Left lung (tissue), 14 donors: ENCODE measurements at places on chromosomes 11 and 22. TPM values are rescaled to one million over a fixed set of nuclear protein-coding genes. Genes with fewer than 3 reads are reported as not detected.

Gene BIK
- polyA plus RNA-seq = 1.4 TPM

DNA sequence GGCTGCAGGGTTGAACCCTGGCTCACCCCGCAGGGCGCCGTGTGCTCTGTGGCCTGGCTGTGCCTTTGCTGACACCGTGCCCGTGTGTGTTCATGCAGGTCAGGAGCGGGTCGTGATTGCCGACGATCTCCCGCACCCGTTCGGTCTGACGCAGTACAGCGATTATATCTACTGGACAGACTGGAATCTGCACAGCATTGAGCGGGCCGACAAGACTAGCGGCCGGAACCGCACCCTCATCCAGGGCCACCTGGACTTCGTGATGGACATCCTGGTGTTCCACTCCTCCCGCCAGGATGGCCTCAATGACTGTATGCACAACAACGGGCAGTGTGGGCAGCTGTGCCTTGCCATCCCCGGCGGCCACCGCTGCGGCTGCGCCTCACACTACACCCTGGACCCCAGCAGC, 47.0 kb upstream of the PPP6R3 start:
- no peak for DNase-seq

DNA sequence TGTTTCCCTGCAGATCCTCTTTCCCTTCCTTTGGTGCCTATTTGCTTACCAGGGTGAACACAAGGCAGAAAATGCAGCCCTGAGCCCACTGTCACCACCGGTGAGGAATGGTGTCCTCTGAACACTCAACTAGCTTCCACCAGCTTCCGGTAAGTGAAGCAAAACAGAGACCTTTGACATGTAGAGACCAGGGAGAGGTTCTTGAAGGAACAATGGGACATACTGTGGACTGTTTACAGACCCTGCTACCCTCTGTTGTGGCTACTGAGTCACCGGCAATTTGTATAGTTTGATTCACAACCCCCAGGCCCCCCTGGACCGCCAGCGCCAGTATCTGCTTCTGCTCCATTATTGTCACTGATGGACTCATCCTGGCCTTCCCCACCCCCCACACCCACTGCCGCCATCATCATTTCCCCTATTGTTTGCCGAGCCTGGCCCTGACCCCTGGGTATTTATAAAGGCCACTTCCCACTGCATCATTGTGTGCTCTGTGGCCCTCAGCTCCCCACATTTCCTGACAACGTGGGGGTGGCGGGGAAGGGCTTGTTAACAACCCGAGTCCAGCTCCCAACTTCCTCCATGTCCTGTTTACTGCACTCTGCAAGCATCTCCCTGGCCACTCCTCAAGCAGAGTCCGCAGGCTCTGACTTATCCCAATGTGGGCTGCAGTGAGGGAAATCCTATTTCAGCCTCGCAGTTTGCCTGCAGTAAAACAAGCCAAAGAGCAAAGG, 252.9 kb downstream of the ETS1 start:
- peak; percentile 54 for DNase-seq

DNA sequence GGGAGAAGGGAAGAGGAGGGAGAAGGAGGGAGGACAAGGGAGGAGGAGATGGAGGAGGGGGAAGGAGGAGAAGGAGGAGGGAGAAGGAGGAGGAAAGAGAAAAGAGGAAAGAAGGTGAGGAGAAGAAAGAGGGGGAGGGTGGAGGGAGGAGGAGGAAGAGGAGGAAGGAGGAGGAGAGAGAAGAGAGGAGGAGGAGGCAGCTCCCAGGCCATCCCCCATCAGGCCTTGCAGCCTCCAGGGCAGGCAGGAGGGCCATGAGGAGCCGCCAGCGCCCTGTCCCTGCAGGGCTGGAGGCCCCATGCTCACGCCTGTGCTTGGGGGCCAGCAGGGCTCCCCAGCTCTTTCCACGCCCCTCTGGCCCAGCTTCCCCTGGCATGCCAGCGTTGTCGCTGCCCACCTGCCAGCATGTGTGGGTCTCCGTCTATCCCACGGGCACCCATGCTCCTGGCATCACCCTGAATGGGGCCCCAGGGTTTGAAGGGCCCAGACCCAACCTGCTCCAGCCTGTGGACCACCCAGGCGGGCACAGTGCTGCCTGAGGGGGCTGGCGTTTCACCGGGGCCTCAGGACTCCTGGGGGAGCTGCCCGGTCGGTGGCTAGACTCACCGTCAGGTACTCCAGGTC, 5.2 kb downstream of the TSPAN32 start:
- no peak for DNase-seq

- DNase-seq = no peak
Observed at GRCh38 chr11:5807580-5807979, 1.1 kb upstream of the OR52N2 start.

- DNase-seq = no peak
Observed at GRCh38 chr11:123391646-123392348, 38.3 kb upstream of the GRAMD1B start.

DNA sequence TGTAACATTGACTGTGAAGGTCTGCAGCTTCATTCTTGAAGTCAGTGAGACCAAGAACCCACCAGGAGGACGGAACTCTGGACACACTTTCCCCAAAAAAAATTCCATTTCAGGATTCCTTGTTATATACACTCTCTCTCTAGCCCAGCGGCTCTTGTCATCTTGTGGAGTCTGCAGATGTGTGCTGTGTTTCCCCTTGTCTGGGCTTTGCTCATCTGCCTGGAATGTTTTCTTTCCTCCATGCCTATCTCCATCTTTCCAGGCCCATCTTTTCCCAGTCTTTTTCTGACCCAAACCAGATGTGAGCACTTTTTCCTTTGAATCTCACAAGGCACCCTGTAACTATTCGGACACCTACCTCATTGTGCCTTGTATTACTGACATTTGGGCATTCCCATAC, 5.1 kb upstream of the DRG1 start:
- DNase-seq = no peak

Gene TBX10
- polyA plus RNA-seq = not detected
